ENCODE measurements at places on chromosomes 6 and 20.

GRCh38 chr6:26454631-26455030 lies 3.1 kb upstream of the BTN2A1 start:
- DNase-seq = no peak

- DNase-seq = no peak
Observed at GRCh38 chr20:23156842-23157423, 70.8 kb upstream of the CD93 start.

DNA sequence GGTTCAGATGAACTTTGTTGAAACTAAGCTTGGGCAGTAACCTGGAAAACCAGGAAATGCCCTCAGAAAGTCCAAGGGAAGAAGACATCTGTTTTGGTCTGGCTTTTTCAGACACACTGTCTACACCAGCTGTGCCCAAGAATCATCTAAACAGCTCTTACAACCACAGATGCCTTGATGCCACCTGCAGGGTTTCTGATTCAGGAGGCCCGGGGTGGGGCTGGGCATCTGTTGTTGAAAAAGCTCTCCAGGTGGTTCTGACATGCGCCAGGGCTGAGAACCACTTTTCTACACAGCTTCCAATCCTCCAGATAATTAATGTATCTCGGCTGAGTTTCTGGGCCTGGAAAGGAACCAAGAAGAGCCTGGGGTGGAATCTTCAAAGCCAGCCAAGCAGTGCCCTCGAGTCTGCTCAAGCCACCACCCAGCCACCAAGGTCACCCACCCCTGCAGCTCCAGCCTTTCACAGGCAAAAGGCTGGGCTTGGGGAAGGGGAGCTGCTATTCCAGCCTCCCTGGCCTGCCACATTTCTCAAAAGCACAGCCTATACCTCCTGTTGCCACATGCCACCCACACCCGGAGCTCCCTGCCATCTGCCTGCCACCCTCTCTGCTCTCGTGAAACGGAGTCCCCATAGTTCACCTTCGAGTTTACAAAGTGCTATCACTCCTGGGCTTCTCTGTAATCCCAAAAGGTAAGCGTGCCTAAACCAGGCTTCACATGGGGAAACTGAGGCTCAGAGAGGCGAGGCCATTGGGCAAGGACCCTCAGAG lies 9.4 kb downstream of the MDGA1 start:
- DNase-seq = no peak

DNA sequence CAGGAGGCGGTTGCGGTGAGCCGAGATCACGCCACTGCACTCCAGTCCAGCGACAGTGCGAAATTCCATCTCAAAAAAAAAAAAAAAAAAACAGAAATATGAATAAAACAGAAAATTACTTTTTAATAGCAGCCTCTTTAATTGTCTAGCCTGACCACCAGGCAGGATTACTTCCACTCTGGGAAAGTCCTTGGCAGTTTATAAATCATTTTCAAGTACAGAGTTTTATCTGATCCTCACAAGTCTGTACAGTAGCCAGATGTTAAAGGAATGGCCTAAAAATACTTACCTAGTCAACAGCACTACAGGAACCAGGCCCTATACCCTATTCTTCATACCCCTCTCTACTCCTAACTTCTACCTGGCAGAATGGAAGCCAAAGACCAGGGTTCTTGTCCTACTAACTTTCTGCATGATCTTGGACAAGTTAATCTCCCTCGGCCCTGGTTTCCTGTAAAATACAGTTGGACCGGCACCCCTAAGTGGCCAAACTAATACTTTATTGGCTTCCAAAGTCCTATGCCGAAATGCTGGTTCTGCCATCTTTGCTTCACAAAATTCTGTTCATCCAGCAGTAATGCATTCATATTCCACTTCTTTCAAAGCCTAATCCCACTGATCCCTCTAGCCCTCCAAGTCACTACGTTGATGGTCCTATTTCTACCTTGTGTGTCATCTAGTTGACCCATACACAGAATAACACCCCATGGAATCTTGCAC lies 1.9 kb downstream of the EIF2S2 start:
- DNase-seq = no peak

DNA sequence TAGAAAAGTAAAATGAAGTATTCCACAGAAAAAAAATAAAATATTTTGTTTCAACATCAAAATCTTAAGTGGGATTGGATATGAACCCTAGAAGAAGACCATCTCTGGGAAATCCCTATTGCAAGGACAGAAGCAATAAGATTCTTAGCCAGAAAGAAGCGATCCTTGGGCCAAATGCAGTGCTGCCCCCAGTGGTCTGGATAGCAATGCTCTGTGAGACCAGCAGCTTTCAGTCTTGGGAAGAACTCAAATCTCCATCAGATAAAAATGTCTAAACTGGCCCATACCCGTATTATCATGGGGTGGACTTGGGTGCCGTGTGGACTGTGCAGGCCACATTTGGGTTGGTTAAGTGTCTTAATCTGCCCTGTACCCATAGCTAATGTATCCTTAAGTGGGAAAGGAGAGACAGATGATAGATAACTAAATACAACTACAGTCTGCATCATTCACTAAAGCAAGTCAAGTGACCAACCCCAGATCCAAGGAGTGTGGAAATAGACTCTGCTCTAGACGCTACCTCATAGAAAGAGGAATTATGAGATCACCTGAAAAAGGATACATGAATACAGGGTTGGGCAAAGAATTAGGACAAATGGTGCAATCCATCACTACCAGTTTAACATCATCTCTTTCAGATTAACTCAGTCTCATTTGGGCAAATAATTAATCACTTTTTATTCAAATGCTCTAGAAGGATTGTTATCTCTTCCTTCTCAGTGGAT lies 38.9 kb upstream of the SNAP25 start:
- DNase-seq = no peak

- DNase-seq = no peak
Observed at GRCh38 chr20:15923030-15923776, 650.0 kb downstream of the KIF16B start.

DNA sequence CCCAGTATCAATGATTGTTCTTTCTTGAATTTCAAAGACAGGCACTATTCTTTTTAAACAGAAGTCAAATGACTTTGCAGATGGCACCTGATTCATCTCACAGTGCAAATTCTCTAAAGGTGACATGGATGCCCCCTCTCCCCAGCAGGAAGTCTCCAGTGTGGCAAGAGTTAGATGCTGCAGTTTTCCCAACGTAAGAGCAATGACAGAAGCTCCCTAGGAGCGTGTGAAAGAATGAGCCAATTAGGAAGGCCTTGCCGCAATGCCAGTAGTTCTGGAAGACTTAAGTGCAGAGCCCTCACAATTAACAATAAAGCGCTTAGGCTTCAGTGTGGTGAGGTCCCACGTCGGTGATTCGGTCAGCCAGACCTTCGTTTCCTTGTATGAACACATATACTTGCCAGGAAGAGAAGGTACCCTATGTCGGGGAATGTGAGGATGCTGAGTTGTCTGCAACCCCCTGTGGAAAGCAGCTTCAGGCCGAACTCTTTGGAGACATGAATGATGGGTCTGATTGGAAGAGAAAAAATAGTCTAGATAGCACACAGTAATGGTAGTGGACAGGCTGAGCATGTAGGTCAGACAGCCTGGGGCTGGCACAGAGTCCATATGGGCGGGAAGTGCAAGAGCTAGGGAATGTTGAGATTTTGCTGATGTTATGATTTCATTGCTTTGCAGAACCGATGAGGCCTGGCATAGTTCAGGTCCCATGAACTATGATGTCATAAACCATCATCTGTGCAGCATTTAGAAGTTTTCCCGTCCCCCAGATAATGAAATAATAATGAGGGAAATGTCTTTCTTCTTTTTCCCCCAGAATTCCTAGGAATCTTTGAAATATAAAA lies 132.6 kb downstream of the PHACTR1 start:
- no peak for DNase-seq

DNA sequence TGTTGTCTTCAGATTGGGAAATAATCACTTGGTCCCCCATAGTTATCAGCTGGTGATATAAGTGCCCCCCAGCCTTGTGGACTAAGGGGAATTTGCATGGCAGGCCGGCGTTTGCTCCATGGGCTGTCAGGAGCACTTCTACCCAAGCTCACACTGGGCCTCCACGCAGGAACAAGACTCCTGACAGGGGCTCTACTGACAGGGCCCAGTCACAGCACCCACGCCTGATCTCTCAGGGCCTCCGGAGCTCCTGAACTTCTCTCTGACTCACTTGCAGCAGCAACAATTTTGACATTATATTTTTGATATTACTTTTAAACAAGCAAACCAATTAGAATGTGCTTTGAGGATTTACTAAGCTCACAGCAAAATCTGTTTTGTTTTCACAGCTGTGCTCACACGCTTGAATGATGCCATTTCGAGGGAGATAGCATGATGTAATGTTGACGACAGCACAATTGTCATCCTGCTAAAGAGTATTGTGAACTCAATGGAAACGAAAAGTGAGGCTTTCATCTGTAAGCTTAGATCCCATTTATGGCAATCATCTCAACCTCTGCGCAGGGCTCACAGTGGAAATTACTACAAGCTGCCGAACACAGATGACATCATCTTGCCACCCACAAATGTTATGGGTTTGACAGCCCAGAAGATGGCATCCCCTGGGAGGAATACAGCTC lies 28.7 kb upstream of the TXNDC5 start:
- no peak for DNase-seq

DNA sequence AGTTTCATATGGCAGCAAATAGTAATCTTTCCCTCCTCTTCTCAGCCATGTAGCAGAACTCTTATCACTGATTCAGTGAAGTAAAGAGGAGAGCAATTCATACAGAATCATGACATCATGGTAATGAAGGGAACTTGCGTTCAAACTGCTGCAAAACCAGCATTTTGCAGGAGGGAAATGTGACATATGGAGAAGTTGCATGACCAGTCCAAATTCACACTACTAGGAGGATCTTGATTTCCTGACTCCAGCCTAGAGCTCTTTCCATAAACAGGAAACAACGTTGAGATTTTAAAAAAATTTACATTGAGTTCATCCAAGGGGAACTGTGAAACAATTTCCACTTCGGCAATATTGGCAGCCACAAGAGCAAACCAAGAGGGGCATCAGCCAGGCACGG lies 63.8 kb downstream of the MBOAT1 start:
- no peak for DNase-seq

DNA sequence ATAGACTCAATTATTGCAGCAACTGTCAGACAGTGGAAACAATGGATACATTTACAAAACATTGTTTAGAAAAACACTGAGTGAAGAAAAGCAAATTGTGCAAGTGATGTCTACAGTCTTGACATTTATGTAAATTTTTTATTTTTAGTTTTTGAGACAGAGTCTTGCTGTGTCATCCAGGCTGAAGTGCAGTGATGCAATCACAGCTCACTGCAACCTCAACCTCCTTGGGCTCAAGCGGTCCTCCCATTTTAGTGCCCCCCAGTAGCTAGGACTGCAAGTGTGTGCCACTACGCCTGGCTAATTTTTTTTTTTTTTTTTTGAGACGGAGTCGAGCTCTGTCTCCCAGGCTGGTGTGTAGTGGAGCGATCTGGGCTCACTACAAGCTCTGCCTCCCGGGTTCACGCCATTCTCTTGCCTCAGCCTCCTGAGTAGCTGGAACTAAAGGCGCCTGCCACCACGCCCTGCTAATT lies 9.7 kb downstream of the CNBD2 start:
- no peak for DNase-seq

DNA sequence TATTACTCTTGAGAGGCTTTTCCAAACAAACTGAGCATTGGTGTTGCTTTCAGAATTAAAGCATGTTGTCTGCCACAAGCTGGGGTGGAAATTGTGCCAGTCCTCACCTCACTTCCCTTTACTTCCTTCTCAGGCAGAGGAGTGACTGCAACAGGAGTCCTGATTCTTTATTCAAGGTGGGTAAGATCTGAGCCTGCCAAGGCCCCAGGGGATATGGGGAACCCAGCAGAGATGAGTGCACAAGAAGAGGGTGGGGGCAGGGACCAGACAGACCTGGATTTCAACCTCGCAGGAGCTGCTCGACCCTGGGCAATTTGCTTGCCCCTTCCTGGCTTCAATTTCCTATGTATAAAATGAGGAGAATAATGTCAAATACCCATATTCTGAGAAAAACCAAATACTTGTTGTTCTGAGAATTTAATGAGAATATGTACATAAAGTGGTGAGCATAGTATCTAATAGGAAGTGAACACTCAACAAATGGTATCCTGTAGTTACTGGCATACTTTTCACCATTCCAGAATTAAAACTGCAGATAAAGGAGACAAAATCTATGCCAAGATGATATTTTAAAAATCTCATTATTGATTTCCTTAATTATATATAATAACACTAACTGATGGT lies 17.8 kb downstream of the MAN1A1 start:
- DNase-seq = no peak

GRCh38 chr6:160300076-160300695 lies 41.6 kb upstream of the SLC22A2 start:
- no peak for DNase-seq

DNA sequence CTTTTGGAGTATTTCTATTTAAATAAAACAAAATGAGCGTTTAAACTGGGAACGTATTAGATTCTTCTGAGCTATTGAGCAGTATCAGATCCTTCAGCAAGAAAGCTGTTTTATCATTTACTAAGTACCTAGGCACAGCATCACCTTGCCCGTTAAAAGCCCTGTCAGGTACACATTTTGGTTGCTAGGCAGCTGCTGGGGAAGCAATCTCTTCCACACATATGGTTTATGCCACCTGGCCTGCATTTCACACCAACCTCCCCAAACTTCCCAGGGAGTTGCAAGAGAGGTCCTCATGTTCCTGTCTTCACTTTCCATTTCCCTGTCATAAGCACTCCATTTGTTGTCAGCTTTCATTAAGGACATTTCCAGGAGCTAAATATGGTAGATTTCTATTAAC lies 400.1 kb downstream of the PLCB1 start:
- no peak for DNase-seq

- DNase-seq = no peak
Observed at GRCh38 chr6:33965766-33966165, 162.0 kb upstream of the MLN start.

- DNase-seq = no peak
Observed at GRCh38 chr6:159615918-159616317, 77.1 kb downstream of the SOD2 start.

GRCh38 chr20:60695226-60696000 lies 556.6 kb upstream of the CDH4 start:
- peak; percentile 31 for DNase-seq

DNA sequence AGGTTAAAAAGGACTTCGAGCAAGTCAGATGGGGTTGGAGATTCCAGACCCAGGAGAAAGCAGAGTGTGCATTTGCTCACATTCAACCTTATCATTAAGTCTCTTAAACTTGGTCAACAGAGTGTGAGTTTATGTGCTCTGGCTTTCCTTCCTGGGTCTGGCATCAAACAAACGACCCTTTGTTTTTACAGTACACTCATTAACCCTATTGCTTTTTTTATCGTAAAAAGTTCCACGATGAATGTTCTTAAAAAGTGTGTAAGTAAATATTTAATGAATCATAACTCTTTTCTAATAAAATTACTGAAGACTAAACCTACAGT lies 2.5 kb downstream of the FYN start:
- DNase-seq = no peak

DNA sequence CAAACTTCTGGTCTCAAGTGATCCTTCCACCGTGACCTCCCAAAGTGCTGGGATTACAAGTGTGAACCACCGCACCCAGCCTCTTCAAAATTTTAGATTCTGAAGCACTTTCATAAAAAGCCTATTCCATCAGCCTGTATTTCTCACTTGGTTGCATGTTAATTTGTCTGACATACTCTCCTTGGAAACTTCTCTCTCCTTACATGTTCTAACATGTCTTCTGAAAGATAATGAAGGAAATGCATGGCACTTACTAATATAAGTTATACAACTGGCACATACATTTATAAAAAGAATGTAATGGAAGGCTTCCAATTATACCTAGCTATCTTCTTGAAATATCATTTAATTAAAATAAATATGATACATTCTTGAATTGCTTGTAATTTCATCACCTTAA lies 597.5 kb downstream of the TBC1D32 start:
- no peak for DNase-seq
